ENCODE measurements at places on chromosomes 6 and 20.

DNA sequence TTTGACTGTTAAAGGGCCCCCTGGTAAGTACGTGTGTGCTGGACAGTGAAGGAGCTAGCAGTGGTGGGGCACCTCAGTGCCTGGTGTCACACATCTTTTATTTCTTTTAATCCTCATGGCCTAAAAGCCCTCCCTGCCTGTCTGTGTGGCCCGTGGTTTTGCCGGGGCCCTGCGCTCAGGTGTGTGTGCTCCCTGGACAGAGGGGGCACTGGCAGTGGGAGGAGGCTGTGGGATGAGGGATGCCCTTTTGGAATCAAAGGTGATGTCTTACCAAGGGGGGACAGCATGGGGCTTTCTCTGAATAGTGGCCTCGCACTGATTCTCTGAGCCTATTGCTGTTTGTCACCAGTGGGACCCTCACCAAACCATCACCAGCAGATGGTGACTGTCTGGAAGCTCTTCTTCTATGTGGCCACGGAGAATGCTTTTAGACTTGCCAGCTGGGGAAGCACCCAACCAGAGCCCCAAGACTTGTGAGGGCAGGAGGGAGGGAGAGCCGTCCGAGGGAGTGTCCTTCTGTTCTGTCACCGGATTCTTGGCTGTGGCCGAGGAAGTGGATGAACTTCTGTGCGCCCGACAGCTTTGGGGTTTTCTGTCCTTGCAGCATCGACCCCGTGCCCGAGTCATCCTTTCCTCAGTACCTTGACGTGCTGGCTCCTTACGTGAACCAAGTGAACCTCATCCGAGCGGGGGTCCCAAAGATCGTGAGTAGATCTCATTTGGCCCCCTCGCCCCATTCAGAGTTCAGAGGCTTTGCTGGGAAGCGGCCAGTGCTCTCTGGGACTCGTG lies 18.1 kb downstream of the PNLDC1 start:
- DNase-seq = no peak

- DNase-seq = no peak
Measured at GRCh38 chr6:24659561-24659960, 7.1 kb downstream of the TDP2 start.

DNA sequence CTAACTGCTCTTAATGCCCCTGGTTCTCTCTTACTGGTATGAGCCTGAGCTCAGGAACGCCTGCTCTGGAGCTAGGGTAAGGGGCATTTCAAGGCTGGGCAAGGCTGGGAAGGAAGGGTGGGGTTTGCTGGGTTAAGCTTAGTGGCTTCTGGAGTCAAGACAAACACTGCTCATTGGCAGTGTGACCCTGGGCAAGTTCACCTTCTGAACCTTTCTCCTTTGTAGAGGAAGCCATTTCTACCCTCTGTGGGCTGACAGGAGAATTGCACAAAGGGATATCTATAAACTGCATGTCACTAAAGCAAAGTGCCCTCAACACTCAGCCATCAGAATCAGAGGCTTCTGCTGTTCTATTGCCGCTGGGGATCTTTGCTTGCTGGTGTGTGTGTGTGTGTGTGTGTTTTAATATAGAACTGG lies 20.3 kb upstream of the LRRN4 start:
- DNase-seq = no peak

- no peak for DNase-seq
Measured at GRCh38 chr6:108002365-108003221, 44.6 kb upstream of the SEC63 start.

DNA sequence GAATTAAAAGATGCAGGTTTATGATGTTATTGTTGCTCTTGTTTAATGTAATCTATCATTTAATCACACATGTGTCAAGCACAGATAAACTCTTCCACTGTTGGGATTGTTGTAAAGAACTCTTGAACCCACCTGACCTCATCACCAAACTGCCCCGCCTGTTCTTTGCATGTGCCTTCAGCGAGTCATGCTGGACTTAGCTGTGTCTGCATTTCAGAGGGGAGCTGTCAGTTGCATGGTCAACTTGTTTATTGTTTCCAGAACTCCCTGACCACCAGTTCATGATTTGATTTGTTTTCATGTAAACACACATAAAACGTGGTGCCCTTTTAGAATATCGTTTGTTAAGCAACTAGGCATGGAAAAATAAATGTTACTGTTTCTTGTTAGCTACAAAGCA lies 93.6 kb downstream of the KHDC1L start:
- no peak for DNase-seq

DNA sequence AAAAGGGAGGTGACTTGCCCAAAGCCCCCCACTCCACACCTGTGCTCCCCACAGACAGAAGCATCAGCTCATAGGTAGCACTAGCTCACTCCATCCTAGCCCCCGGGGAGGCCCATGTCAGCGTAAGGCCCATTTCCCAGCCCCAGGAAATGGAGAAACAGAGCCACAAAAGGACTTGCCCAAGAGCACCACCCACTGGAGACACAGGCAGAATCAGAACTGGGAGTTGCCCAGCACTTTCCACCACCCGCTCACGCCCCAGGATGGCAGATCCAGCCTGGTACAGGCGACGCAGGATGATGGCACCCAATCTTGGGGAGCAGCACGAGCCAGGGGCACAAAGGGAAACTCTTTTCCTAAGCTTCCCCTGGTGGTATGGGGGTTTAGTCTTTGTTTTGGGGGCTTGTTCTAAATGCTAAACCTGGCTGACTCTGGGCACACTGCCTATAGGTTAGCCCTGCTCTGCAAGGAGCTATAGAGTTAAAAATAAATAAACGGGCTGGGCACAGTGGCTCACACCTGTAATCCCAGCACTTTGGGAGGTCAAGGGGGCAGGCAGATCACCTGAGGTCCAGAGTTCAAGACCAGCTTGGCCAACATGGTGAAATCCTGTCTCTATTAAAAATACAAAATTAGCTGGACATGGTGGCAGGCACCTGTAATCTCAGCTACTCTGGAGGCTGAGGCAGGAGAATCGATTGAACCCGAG lies 11.8 kb downstream of the C20orf203 start:
- DNase-seq = no peak

DNA sequence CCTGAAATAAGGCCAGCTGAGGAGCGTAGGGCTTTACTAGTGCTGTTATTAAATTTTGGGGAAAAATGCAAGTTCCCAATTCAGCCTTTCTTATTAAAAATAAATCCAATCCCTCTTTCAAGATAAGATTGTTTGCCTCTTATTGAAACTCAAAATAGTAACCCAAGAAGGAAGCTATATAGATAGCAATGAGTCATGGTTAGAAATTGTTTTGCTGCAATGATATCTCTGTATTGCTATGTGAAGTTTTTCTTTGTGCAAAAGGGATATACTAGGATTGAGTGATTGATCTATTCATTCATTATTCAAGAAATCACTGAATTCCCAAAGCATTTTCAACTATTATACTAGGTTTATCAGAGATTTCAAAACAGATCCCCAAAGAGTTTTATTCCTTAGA lies 93.0 kb upstream of the HDAC2 start:
- no peak for DNase-seq

- DNase-seq = no peak
Measured at GRCh38 chr6:125792172-125792571, 1.4 kb downstream of the NCOA7 start.

DNA sequence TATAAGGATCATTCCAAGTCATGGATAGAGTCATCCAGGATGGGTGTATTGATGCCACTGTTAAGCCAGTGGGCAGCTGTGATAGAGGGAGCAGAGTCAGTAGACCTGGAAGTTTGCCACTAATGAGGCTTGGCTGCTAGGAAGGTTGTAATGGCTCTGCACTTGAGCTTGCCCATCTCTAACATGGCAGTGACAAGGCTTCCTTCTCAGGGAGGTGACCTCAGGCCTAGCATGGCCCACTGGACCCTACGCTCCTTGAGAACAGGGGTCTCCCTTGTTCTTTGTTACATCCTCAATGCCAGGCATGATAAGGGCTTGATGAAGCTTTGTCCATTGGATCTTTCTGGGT lies 155.1 kb downstream of the CD83 start:
- DNase-seq = no peak

DNA sequence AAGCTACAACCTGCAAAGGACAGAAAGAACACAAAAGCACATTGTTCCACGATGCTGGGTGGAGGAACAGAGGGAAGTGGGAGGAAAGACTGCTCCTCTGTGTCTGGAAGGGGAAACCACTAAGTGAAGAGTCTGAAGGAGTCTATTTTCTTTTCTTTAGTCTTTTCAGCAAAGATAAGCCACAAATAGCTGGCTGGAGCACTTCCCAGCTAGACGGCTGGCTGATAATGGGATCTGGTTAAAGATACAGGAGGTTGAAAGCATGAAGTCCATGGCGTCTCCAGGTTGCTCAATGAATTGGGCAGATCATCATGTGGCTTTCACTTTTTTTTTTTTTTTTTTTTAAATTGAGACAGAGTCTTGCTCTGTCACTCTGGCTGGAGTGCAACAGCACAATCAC lies 154.0 kb upstream of the KCNG1 start:
- DNase-seq = no peak

GRCh38 chr20:6157345-6157744 lies 34.5 kb upstream of the FERMT1 start:
- no peak for DNase-seq

GRCh38 chr20:53834062-53834442 lies 236.3 kb downstream of the BCAS1 start:
- no peak for DNase-seq

GRCh38 chr20:60715172-60715571 lies 536.9 kb upstream of the CDH4 start:
- no peak for DNase-seq

DNA sequence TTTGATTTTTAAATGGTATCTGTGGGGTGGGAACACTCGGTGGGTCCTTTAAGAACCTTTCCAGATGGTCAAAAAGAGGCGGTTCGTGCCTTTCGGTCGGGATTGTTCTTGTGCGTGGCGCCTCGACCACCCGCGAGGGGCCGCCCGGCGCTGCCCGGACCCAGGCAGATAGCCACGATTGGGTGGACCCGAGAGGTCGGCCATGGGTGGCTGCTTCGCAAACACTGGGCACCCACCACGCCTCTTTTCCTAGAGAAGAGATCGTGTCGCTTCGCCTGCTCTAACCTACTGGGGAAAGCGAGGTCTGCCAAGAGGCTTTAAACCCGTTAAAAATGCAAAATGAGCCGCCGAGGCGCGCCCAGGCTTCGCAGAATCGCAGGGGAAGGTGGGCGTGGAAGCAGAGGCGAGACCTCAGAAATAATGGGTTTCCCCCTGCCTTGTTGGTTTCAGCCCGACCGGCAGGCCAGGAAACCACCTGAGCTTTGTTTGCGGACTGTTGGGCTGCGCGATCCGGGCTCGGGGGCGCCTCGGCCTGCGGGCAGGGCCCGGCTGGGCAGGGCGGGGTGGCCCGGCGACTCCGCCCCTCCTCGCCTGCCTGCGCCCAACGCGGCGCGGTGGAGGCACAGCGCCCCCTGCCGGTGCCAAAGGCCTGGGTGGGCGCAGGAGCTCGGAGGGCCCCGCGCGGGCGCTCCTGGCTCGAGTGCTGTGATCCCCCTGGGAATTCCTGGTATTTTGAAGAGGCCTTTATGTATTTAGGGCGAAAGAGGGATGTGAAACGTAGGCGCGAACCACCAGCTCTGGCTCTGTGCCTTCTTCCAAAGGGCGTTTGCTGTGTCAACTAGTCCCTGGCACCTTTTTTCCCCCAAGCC lies 1.6 kb downstream of the MARCKS start:
- peak; percentile 45 for DNase-seq

DNA sequence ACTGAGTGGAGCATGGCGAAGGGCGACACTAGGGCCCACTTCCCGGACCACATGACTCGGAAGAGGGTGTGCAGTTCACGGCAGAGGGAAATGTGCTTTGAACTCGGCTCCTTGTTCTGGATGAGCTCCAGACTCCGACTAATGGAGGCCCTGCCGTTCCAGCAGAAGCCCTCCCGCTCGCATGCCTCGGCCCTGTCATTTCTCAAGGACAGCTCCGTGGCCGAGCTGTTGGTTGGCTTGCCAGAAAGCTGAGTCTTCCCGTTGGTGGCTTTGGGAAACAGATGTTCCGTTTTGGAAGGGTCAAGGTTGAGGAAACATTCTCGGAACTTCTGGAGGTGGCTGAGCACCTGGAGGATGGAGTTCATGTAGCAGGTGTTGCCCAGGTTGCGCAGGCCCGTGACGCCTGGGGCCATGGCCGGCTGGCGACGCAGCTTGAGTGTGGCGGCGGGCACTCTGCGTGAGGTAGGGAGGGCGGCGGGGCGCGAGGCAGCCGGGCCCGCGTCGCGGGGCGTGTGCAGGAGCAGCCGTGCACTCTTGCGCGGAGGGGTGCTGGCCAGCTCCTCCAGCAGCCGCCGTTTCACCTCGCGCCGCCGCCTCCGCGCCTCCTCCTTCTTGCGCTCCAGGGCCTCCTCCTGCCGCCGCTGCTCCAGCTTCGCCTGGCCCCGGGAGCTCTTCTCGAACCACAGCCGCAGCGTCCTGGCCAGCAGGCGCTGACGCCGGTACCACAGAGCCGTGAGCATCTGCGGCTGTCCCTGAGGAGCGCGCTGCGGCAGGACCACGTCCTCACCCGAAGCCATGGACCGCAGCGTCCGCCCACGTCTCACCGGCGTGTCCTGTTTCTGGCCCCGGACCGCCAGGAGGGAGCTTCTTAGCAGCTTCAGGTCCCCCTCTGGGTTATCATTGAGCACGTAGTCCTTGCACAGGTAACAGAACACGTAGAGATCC lies 18.6 kb downstream of the TOMM6 start:
- no peak for DNase-seq

DNA sequence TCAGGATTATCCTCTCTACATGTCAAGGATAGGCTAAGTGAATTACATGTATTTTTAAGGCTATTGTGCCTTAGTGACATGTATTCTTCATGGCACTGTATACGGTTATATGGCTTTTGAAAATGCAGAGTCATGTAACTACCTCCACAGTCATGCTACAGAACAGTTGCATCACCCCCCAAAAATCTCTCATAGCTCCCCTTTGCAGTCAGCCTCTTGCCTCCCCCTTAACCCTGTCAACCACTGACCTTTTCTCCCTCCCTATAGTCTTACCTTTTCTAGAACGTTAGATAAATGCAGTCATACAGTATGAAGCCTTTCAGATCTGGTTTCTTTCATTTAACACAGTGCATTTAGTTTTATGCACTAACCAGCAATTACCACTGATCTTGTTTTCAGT lies 10.3 kb upstream of the RNF24 start:
- no peak for DNase-seq

DNA sequence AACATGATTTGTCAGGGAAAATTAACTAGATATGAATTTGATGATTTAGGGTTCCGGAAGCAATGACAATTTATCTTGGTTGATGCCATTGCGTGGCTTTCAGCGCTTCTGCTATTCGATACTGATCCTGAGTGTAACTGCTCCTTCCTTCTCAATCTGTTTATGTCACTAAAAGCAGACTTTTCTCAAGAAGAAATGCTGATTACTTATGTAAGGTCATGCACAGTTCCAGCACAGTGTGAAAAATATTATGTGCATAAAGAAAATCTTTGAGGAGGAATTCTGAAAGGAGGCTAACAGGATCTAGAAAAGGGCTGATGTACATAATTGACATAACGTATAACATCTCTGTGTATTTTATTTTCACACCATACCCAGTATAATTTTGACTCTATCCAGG lies 336.6 kb downstream of the PACRG start:
- no peak for DNase-seq

GRCh38 chr6:41079080-41079479 lies 6.3 kb downstream of the NFYA start:
- no peak for DNase-seq

GRCh38 chr20:33910056-33910455 lies 83.7 kb upstream of the RALY start:
- no peak for DNase-seq

GRCh38 chr6:84770521-84770920 lies 6.1 kb upstream of the TBX18 start:
- no peak for DNase-seq

- DNase-seq = no peak
Measured at GRCh38 chr6:151609146-151609902, 115.5 kb downstream of the CCDC170 start.

GRCh38 chr6:2676048-2676447 lies 74.7 kb downstream of the MYLK4 start:
- DNase-seq = no peak

- DNase-seq = no peak
Measured at GRCh38 chr20:30502670-30503069, 754.8 kb upstream of the DEFB115 start.
